ENCODE measurements at places on chromosomes 6 and 20.

- DNase-seq, result no peak
These were observed 110.3 kb upstream of the NUP153 start for GRCh38 chr6:17816921-17817611.

- no peak for DNase-seq
These were observed 4.4 kb upstream of the WFDC8 start for GRCh38 chr20:45583502-45583901.

DNA sequence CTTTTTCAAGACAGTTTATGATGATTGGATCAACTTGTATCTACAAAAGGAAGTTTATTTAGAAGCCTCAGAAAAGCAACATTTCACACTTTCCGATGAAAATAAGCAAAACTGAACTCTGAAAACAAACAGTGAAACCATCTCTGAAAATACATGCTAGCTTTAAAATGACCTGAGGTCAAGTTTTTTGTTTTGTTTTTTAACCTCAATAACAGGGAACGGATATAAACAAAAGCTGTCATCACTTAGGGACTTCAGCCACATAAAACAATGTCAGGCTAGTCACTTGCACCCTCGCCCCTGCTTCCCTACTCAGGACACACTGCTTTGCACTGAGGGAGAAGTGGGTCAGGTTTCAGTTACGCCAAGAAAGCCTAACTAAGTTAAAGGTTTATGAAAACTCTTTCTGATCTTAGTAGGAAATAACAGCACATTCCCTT lies 11.6 kb downstream of the BACH2 start:
- no peak for DNase-seq

- no peak for DNase-seq
These were observed 996.0 kb upstream of the CITED2 start for GRCh38 chr6:140370441-140370840.

- no peak for DNase-seq
These were observed 30.3 kb downstream of the PLCG1 start for GRCh38 chr20:41167481-41168253.

- DNase-seq, result no peak
These were observed 85.7 kb downstream of the CDH22 start for GRCh38 chr20:46222521-46223007.

DNA sequence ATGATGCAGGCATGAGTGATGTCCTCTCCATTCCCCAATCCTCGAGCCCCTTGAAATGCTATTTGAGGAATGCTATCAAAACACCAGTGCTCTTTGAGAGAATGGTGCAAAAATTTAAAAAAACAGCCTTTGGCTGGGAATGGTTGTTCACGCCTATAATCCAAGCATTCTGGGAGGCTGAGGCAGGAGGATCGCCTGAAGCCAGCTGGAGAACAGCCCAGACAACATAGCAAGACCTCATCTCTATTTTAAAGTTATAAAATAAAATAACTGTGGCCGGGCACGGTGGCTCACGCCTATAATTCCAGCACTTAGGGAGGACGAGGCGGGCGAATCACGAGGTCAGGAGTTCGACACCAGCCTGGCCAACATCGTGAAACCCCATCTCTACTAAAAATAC lies 4.2 kb upstream of the VARS1 start:
- no peak for DNase-seq

DNA sequence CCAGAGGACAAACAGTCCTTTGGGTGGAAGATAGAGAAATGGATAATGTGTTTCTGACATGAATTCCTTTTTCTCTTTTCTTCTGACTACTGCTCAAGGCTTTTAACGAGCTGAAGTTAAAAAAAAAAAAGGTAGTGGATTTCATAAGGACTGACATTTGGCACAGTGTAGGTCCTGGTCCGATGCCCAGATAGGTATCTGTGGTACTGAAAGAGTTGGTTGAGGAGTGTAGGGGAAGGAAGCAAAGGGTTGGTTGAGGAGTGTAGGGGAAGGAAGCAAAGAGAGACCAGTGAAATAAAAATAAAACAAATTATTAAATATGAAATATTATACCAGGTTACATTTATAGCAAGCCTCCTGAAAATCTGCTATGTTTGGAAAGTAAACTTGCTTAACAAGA lies 11.8 kb downstream of the UTRN start:
- no peak for DNase-seq

Measured in D721Med (cell line).